ENCODE measurements at places on chromosomes 6 and 20. TPM values are rescaled to one million over a fixed set of nuclear protein-coding genes. Genes with fewer than 3 reads are reported as not detected.

DNA sequence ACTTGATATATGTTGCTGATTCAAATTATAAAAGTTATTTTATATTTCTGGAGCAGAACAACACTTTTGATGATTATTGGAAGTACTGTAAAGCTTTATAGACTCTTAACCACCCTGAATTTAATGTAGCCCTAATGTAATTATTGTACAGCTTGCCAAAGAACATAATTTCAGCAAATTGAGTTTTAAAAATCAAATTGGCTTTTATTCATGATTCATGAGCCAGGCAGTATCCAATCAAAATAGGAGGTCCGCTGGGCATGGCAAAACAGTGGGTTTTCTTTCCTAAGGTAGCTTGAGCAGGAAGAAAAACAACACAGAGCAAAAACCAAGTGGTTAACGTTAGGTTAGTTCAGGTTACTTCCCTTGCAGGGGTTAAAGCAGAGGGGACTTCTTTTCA is 64.8 kb upstream of the MAP7 start:
- no peaks in the 10 kb centered on the region for H3K36me3 ChIP-seq
- no peaks in the 10 kb centered on the region for H3K27me3 ChIP-seq
- H3K27ac ChIP-seq: no peak overlapping the region
- H3K4me1 ChIP-seq: peaks cover 44% of the 10 kb centered on the region

FAM184A gene
- total RNA-seq: 18.6 TPM

DNA sequence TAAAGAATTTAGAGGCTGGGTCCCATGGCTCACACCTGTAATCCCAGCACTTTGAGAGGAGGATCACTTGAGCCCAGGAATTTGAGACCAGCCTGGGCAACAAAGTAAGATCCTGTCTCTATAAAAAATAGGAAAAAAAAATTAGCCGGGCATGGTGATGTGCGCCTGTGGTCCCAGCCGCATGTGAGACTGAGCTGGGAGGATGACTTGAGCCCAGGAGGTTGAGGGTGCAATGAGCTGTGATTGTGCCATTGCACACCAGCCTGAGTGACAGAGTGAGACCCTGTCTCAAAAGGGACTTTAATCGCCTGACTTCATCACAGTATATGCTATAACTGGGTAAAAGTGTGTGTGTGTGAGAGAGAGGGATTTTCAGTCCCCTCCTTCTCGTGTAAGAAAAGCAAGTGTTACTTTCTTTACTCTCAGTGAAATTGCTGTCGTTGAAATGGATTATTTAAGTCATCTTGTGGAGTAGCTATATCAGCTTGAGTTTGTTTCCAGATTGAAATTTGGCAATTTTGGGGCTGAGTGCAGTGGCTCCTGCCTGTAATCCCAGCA is 7.5 kb downstream of the NCOA3 start:
- H3K4me1 ChIP-seq: peaks cover 38% of the 10 kb centered on the region
- H3K4me3 ChIP-seq: no peak overlapping the region
- no peaks in the 10 kb centered on the region for H3K27me3 ChIP-seq
- no peak for DNase-seq
- H3K27ac ChIP-seq: no peak overlapping the region

- DNase-seq: no peak
- peaks cover 5% of the 10 kb centered on the region for H3K4me1 ChIP-seq
- H3K27me3 ChIP-seq: no peaks in the 10 kb centered on the region
- H3K27ac ChIP-seq: no peak overlapping the region
- H3K4me3 ChIP-seq: no peak overlapping the region
- H3K36me3 ChIP-seq: no peaks in the 10 kb centered on the region
Measured at GRCh38 chr6:136684466-136684865, 107.8 kb downstream of the MAP3K5 start.

RPS6KA2 gene
- total RNA-seq: 25.3 TPM

GPR6 gene
- total RNA-seq: not detected

GRCh38 chr6:81744131-81744530 is 8.3 kb downstream of the TENT5A start:
- no peaks in the 10 kb centered on the region for H3K27me3 ChIP-seq
- no peak overlapping the region for H3K4me3 ChIP-seq
- no peak for DNase-seq
- no peak overlapping the region for H3K27ac ChIP-seq

- no peak for DNase-seq
- no peaks in the 10 kb centered on the region for H3K27me3 ChIP-seq
- H3K4me3 ChIP-seq: no peak overlapping the region
- no peak overlapping the region for H3K27ac ChIP-seq
- no peaks in the 10 kb centered on the region for H3K36me3 ChIP-seq
- H3K4me1 ChIP-seq: no peaks in the 10 kb centered on the region
Measured at GRCh38 chr6:114862064-114862463, 519.2 kb upstream of the HS3ST5 start.

- no peaks in the 10 kb centered on the region for H3K36me3 ChIP-seq
- no peak for DNase-seq
- H3K27me3 ChIP-seq: no peaks in the 10 kb centered on the region
- no peaks in the 10 kb centered on the region for H3K4me1 ChIP-seq
- no peak overlapping the region for H3K27ac ChIP-seq
Measured at GRCh38 chr6:68238097-68238601, 396.9 kb upstream of the ADGRB3 start.

- DNase-seq: no peak
- H3K4me1 ChIP-seq: peaks cover 1% of the 10 kb centered on the region
- H3K4me3 ChIP-seq: no peak overlapping the region
- H3K36me3 ChIP-seq: peaks cover 9% of the 10 kb centered on the region
- H3K27me3 ChIP-seq: no peaks in the 10 kb centered on the region
Measured at GRCh38 chr6:132792510-132792909, 5.9 kb downstream of the SLC18B1 start.

GRCh38 chr20:59336540-59336939 is 36.1 kb downstream of the EDN3 start:
- H3K4me3 ChIP-seq: no peak overlapping the region
- H3K36me3 ChIP-seq: no peaks in the 10 kb centered on the region
- no peak overlapping the region for H3K27ac ChIP-seq
- no peaks in the 10 kb centered on the region for H3K27me3 ChIP-seq

DNA sequence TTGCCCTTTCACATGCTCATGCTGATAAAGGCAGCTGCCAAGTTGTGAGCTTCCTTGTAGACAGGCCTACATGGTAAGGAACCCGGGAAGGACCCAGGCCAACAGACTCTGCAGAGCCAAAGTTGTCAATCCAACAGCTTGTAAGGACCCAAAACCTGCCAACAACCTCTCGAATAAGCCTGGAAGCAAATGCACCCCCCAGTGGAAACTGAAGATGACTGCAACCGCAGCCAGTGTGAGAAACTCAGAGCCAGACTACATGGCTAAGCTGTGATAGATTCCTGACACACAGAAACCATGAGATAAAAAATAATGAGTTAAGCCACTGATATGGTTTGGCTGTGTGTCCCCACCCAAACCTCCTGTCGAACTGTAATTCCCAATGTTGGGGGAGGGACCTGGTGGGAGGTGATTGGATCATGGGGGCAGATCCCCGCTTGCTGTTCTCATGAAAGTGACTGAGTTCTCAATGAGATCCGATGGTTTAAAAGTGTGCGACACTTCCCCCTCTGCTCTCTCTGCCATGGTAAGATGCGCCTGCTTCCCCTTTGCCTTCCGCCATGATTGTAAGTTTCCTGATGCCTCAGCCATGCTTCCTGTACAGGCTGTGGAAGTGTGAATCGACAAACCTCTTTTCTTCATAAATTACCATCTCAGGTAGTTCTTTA is 18.8 kb upstream of the CLPSL2 start:
- peaks cover 22% of the 10 kb centered on the region for H3K4me1 ChIP-seq
- no peaks in the 10 kb centered on the region for H3K27me3 ChIP-seq
- H3K36me3 ChIP-seq: no peaks in the 10 kb centered on the region
- peak; percentile 91 for DNase-seq

PTK7 gene
- 147 TPM for total RNA-seq

GRCh38 chr20:42686057-42686456 is 503.6 kb downstream of the PTPRT start:
- DNase-seq: no peak
- no peaks in the 10 kb centered on the region for H3K4me1 ChIP-seq
- no peaks in the 10 kb centered on the region for H3K27me3 ChIP-seq
